ENCODE measurements at places on chromosomes 1 and 21.
A peak's percentile ranks its signal among the peaks of the same experiment; 100 is the strongest.

GRCh38 chr21:35059742-35060141 is 10.6 kb upstream of the RUNX1 start:
- peak; percentile 11 for DNase-seq

- peak; percentile 15 for DNase-seq
These were observed 27.4 kb downstream of the TIAM1 start for GRCh38 chr21:31316488-31317169.

GRCh38 chr1:35866991-35867390 is 16.0 kb upstream of the AGO1 start:
- no peak for DNase-seq

- no peak for DNase-seq
These were observed 14.4 kb upstream of the CD101 start for GRCh38 chr1:116987256-116987555.

- DNase-seq, result peak; percentile 63
These were observed 1.2 kb upstream of the CAPN2 start for GRCh38 chr1:223711173-223711572.

GRCh38 chr1:78790174-78790573 is 140.5 kb downstream of the IFI44 start:
- no peak for DNase-seq

DNA sequence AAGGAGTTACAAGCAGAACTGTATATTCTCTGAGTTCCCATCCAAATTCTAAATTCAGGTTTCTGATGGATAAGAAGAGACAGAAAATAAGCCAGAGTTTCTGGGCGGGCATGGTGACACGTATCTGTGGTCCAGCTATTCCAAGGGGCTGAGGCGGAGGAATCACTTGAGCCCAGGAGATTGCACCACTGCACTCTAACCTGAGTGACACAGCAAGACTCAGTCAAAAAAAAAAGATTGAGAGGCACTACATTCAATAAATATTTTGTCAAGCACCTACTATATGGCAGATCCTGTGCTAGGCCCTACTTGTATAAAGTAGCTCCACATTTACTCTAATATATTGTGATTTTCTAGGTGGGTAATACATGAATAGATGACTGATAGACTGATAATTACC is 6.4 kb upstream of the FRRS1 start:
- no peak for DNase-seq

DNA sequence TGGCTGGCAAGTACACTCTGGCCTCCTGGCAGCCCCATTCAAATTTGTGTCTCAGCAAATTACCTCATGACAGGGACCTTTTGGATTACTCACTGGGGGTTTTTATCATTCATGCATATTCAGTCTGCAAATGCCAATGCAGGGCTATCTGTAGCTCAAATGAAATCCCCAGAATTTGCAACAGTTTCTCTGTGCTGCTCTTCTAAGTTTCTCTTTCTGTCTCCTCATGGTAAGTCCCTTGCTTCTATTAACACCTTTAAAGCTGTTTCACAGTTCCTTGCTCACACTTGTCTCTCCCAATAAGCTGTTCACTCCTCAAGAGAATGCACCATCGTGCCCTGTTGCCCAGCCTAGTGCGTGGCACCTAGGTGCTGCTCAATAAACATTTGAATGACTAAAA is 3.3 kb upstream of the FAM78B start:
- no peak for DNase-seq

- no peak for DNase-seq
These were observed 28.9 kb downstream of the TAS1R2 start for GRCh38 chr1:18830596-18830995.

GRCh38 chr1:53166366-53166765 is 23.9 kb upstream of the SLC1A7 start:
- DNase-seq, result no peak

- no peak for DNase-seq
These were observed 1288.7 kb downstream of the PLA2G4A start for GRCh38 chr1:188117436-188117835.

DNA sequence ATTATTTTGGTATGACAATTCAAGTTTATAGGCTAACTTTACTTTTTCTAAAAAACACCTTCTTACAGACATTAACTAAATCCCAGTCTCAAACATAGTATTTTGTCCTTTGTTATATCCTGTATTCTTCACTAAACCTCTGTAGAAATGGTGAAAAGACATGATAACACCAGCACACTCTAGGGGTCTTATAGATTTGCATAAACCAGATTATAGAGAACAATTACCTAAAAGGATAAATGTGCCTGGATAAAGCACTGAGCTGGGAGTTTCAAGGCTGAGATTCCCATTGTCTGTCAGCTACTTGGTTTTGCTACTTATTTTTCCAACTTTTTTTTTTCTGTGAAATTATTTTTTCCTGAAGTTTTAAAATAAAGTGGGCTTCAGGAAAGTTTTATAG is 1288.6 kb upstream of the TMPRSS15 start:
- DNase-seq, result no peak

GRCh38 chr1:226660410-226661182 is 78.5 kb downstream of the ITPKB start:
- DNase-seq, result no peak

DNA sequence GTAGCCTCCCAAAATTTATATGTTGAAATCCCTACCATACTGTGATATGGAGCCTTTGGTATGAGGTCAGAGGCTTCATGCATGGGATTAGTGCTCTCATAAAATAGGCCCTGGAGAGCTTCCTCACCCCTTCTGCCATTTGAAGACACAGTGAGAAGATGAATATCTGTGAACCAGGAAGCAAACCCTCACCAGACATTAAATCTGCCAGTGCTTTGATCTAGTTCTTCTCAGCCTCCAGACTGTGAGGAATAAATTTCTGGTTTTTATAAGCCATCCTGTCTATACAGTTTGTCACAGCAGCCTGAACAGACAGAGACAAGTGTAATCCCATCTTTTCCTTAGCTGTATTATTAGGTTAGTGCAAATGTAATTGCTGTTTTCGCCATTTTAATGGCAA is 88.4 kb downstream of the OLFML2B start:
- DNase-seq, result no peak

DNA sequence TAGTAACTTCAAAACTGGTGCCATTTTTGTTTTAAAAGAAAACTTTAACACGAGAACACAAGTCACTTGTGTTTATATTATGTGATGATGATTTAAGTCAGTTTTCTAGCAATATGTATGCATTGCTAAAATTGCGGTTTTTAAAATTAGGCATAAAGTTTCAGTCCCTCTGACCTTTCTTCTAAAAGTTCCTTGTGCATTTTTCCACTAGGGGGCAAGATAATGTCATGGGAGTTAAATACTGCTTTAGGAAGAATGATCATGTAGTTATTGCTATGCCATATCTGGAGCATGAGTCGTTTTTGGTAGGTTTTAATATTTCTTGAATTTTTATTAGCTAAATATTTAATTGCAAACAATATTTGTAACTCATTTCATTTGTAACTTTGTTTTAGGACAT is 10.7 kb downstream of the CDC7 start:
- DNase-seq, result peak; percentile 78

- DNase-seq, result peak; percentile 98
These were observed 4.9 kb upstream of the CAPN2 start for GRCh38 chr1:223707256-223708000.

DNA sequence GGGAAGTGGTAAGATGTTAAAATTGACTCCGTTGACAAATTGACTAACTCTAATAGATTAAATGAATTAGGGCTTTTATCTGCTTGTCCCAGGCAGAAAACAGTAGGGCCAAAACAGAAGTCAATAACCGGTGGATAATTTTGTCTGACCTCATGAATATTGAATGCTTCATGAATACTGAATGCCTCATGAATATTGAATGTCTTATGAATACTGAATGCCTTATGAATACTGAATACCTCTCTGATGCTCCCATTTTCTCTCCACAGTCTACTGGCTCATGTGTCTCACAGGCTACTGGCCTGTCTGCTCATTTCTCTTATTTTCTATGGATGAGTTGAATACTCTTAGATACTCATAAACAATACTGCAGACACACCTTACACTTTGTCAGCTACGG is 56.0 kb downstream of the POFUT2 start:
- DNase-seq, result no peak

DNA sequence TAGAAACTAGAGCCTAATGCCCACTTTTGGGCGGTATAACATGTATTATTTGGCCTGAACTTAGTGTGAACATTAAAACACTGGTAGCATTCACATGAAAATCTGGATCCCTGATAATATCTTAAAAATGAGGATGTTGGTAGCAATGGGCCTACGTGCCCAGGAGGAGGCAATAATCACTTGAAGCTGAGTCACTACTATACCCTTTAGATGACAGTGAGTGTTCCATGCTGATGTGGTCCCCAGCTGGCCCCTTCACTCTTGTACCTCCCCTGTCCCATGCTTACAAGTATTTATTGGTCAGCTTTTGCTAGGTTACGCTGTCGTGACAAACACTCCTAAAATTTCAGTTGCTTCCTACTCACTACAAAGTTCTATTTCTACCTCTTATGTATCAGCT is 23.0 kb upstream of the POU2F1 start:
- DNase-seq, result no peak

- no peak for DNase-seq
These were observed 54.9 kb downstream of the GALNT2 start for GRCh38 chr1:230121950-230122349.

DNA sequence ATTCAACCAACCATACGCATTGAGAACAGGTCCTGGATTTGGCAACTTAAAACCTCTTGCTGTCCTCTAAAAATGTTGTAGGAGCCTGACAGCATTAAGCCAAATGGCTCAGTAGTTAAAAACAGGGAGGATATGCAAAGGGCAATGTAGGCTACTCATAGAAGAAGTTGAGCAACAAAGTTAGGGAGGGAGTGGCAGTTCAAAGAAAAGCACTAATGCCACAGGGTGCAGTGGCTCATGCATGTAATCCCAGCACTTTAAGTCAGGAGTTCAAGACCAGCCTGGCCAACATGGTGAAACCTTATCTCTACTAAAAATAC is 92.9 kb upstream of the ERG start:
- DNase-seq, result no peak

GRCh38 chr1:115432061-115432460 is 94.0 kb upstream of the NGF start:
- DNase-seq, result peak; percentile 39

DNA sequence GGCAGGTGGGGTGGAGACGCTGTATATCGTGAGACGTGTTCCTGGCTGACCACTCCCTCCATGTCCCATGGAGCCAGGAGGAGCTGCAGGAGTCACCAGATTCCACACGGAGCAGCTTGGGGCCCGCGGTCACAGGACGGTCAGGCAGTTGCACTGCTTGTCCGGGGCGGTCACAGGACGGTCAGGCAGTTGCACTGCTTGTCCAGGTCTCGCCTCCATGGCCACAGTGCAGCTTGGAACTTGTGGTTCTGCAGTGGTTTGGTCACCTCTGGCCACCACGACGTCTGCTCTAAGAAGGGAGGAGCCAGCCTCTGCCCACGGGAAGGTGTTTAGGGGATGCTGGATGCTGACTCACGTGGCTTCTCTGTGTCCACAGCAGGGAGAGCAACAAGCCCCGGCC is 33.0 kb downstream of the SLX9 start:
- DNase-seq, result no peak

- DNase-seq, result no peak
These were observed 64.3 kb upstream of the LRRC8B start for GRCh38 chr1:89460325-89460724.

DNA sequence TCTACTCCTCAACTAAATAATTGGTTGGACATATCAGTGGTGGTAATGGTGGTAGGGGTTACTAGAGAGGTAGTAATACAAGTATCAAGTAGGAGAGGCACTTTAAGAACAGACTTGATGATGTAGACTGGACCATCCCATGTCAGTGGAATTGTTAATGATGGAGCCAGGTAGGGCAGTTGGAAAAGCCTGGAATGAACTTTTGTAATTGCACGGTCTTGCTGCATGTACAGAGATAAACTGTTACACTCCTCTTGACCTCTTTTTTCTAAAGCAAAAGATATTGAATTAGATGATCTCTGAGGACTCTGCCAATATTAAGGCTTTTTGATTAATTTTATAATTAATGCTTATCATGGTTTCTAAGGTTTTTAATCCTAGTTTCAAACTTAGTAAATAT is 5.8 kb downstream of the HMGCS2 start:
- no peak for DNase-seq

DNA sequence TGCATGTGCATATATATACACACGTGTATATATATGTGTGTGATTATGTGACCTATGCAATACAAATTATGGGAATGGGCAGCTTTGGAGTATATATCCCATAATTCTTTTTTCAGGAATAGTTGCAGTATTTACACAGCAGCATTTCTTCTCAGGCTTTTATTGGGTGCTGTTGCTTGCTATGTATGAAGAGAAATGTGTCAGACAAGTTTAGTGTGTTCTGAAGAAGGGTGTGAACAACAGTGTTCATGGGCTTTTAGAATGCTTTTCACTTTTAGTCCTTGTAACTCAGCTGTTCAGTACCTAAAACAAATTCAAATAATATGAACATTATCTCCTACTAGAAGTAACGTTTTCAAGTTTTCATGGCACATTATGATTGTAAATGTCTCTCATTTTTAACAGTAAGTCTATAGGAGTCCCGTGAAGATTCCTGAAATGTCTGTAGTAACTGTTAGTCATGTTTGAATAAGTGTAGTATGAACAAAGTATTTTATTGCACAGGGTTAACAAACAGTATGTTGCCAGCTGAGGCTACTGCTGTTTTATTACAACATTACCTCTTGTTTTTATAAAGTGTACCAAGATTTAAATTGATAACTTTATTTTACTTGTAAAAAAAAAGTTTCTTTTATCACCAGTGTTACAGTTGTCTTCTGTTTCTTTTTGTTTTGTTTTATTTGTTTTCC is 42.5 kb downstream of the TMED5 start:
- no peak for DNase-seq

- DNase-seq, result no peak
These were observed 8.6 kb downstream of the NR5A2 start for GRCh38 chr1:200035956-200036618.

DNA sequence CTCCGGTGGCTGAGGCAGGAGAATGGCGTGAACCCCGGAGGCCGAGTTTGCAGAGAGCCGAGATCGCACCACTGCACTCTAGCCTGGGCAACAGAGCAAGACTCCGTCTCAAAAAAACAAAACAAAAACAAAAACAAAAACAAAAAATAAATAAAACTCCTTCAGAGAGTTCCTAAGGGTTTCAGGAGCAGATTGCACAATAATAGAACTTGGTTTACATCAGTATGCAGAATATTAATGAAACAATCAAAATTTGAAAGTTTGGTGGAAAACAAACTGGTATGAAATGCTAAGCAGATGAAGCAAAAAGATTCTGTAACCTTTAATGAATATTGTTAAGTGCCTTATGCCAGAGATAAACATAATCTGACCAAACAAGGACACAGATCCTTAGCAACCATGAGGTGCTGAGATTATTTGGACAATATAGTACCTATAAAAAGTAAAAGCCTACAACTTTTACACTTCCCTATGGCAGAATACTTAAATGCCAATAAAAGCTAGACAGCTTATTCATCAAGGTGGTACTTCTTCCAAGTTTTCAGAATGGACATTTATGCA is 41.2 kb downstream of the SLC25A24 start:
- no peak for DNase-seq

GRCh38 chr1:53470155-53470554 is 11.0 kb downstream of the DMRTB1 start:
- peak; percentile 61 for DNase-seq

- DNase-seq, result no peak
These were observed 24.1 kb upstream of the ETV3 start for GRCh38 chr1:157162345-157162744.
